Mucosa of gallbladder (tissue), 1 donor: ENCODE measurements at places on chromosomes 1 and 21. TPM values are rescaled to one million over a fixed set of nuclear protein-coding genes. Genes with fewer than 3 reads are reported as not detected.

MMEL1 gene
- 22.9 TPM for total RNA-seq

PLA2G2C gene
- not detected for total RNA-seq

CACNA1S gene
- total RNA-seq = not detected

GRCh38 chr21:42337276-42337675 is 13.5 kb downstream of the TFF2 start:
- no peak for DNase-seq

GRCh38 chr1:97297611-97298010 is 576.0 kb downstream of the PTBP2 start:
- DNase-seq = no peak

- DNase-seq = no peak
Observed at GRCh38 chr1:240739139-240739538, 127.2 kb upstream of the GREM2 start.

GRCh38 chr1:104973516-104973915 is 1223.8 kb downstream of the AMY1C start:
- no peak for DNase-seq

- DNase-seq = no peak
Observed at GRCh38 chr1:156126630-156127534, 12.4 kb downstream of the LMNA start.

- DNase-seq = no peak
Observed at GRCh38 chr1:151902858-151903257, 6.5 kb downstream of the THEM4 start.

DNA sequence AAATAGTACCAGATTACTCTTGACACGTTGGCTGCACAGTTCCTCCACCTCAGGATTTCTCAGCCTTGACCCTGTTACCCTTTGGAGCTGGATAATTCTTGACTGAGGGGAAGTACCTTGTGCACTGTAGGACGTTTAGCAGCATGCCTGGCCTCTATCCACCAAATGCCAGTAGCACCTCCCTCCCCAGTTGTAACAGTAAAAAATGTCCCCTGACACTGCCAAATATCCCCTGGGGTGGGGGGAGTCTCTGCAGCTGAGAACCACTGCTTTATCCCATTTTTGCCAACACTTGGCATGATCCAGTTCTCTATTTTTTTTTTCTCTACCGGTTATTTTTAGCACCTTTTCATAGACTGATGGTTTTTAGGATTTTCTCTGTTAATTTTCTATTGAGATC is 34.0 kb downstream of the C1orf198 start:
- peak; percentile 8 for DNase-seq

- DNase-seq = no peak
Observed at GRCh38 chr1:201053155-201053860, 29.8 kb upstream of the KIF21B start.

DNA sequence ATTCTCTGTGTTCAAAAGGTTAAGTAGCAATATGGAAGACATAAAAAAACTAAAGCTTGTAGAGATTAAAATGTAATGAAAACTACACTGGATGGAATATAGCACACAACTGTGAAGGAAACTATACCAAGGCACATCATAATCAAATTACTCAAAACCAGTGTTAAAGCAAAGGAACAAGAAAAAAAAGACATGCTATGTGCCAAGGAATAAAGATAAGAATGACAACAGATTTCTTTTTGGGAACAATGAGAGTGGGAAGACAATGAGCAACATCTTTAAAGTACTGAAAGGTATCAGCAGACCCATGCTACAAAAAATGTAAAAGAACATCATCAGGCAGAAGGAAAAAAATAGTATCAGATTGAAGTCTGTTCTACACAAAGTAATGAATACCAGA is 157.8 kb downstream of the VPS13D start:
- DNase-seq = no peak
